NCI-H2081 treated with DMSO at 0.1 percent for 48 hours (cell line): ENCODE measurements at places on chromosomes 5 and 9.

- no peak for DNase-seq
Measured at GRCh38 chr5:27158775-27159174, 120.4 kb upstream of the CDH9 start.

DNA sequence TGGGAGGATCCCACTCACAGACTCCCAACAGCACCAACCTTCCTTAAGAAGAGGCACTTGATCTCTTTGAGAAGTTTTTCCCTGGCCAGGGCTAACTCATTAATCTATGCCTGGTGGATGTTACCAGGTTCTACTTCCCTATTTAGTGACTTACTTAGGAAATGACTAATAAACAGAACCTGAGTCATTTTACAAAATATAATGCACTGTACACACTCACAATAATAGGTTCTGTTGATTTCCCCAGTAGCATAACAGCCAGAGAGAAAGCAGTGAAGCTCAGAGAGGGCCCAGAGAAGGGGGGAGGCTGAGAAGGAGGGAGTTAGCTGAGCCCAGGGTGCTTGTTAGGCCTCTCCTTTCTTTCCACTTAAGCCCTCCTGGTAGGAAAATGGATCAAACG lies 27.1 kb downstream of the FRMD3 start:
- no peak for DNase-seq

- no peak for DNase-seq
Measured at GRCh38 chr5:158235159-158235547, 376.2 kb upstream of the CLINT1 start.

DNA sequence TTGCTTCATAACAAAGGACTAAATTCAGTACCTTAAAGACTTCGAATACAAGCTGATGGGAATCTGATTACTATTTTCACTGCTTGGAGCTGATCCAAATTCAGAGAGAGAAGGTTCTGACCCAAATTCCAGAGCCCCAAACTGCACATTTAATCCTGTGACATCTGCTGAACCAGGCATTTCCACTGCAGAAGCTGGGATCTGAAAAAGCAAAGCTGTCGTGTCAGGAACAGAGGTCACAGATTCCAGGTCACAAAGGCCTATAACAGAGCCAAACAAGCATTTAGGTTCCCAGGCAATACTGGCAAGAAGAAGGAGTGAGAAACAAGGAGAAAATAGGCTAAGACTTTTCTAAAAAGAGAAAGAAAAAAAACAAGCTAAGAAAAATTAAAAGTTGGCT lies 105.3 kb downstream of the UBAP2 start:
- no peak for DNase-seq
